ENCODE measurements at places on chromosomes 5 and 9.

DNA sequence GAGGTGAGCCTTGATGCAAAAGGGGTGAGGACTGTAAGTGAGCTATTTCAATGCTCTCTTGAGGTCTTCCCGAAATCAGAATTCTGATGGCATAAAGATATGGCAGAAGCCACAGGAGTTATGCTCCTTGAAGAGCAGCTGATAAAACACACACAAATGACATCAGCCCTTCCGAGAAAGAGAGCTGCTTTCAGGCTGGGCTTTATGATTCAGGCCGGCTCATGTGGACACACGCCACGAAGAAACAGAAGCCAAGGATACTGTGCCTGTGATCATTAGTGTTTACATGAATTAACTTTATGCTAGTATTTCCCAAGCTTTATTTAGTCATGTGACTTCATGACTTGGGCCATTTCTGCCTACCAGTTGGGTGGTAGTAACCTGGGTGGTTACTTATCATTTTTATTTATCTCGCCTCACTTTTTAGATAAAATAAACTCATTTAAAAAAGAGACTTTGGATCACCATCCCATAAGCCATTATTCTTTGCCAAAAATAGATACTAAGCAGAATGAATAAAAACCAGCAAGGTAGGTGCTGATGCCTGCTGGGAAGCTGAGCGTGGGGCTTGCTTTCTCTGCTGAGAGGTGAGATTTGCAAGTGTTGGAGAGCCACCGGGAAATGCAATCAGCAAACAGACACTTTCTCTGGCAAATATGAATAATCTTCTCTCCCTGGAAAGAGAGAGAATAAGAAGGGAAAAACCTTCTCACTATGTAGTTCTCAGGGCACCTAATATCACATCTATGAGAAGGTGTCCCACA lies 73.0 kb upstream of the SLC25A51 start:
- DNase-seq: peak; percentile 85

GRCh38 chr9:2158111-2158610 lies 143.0 kb downstream of the SMARCA2 start:
- peak; percentile 85 for DNase-seq

- no peak for DNase-seq
These were observed 107.6 kb upstream of the CPEB4 start for GRCh38 chr5:173780235-173781234.

GRCh38 chr5:141919218-141920119 lies 4.2 kb upstream of the DELE1 start:
- DNase-seq: no peak

DNA sequence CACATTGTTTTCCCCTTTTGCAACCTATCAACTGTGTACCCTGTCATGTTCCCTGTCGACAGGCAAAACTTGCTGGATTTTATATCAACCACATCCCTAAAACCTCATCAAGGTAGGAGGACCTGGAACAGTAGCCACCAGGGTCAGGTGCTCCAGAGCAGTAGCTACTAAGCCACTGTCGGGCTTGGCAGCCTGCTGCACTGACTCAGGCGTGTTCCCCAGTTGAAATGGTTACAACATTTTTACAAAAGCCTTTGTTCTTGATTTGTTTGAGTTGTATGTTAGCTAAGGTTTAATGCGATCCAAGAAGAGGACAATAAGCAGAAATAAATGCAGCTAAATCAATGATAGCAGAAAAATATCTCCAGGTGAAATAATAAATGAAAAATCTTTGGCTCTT lies 407.4 kb upstream of the TLE4 start:
- DNase-seq: peak; percentile 41

Measured in fibroblast of pulmonary artery (primary cell).